ENCODE measurements at places on chromosomes 1 and 21.

GRCh38 chr1:173114346-173114745 lies 63.6 kb upstream of the TNFSF18 start:
- no peak for DNase-seq

DNA sequence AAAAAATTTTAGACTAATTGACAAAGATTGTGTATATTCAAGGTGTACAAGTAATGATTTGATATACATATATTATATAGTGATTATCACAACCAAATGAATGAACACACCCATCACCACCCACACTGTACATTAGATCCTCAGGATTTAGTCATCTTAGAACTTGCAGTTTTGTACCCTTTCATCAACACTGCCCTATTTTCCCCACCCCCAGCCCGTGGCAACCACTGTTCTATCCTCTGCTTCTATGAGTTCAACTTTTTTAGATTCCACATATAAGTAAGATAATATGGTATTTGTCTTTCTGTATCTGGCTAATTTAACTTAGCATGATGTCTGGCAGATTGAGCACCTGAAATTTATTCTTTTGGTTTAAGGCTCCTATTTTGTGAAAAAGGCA lies 173.6 kb downstream of the IER5 start:
- DNase-seq = no peak

- no peak for DNase-seq
Measured at GRCh38 chr1:16042096-16042495, 1.5 kb upstream of the CLCNKB start.

- DNase-seq = no peak
Measured at GRCh38 chr1:24441480-24441879, 25.9 kb downstream of the NIPAL3 start.

DNA sequence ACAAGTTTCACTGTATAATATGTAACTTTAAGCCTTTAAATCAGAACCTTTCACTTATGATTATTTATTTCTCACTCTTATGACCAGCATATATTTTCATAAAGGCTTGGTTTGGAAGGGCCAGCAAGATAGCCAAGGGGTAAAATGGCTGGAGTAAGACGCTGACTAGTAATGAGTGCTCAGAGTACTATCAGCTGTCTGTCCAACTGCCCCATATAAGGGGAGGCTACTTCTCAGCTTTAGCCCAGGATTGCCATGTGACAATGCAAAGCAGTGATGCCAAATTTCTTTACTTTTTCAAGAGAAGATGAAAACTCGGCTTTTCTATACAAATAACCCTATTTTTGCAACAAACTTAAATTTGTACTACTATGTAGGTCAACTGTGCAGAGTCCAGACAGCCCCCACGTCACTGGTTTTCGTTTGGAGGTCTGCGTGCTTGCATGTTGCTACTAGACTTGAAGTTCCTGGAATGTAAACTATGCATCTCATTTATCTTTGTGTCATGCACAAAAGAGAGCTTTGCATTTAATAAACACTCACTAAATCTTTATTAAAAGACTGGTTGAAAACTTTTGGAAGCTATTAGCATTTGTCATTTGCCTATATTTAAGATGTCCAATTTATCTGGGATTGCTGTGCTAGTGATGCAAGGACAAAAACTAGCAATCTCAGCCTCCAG lies 110.4 kb downstream of the TNFSF18 start:
- DNase-seq = no peak

DNA sequence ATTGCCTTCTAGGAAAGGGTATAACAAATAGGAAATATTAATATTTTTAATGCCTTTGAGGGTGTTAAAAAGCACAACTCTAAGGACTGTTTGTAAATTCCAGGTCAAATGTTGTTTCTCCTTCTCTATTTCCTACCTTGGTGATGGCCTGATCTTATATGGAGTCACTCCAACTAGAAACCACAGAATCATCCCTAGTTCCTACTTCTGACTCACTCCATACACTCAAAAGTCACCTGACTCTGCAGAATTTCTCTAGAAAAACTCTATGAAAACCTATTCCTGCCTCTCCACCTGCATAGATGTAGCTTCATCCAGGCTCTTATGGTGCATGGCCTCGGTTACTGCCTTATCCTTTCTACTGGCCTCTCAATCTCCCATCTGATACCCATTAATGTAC lies 14.5 kb downstream of the RGS4 start:
- DNase-seq = no peak
